ENCODE measurements at places on chromosomes 13 and 19.

- DNase-seq: no peak
Observed at GRCh38 chr19:6767081-6767356, 216 bp downstream of the SH2D3A start.

- no peak for DNase-seq
Observed at GRCh38 chr13:113665597-113666328, 1.3 kb upstream of the GRK1 start.

DNA sequence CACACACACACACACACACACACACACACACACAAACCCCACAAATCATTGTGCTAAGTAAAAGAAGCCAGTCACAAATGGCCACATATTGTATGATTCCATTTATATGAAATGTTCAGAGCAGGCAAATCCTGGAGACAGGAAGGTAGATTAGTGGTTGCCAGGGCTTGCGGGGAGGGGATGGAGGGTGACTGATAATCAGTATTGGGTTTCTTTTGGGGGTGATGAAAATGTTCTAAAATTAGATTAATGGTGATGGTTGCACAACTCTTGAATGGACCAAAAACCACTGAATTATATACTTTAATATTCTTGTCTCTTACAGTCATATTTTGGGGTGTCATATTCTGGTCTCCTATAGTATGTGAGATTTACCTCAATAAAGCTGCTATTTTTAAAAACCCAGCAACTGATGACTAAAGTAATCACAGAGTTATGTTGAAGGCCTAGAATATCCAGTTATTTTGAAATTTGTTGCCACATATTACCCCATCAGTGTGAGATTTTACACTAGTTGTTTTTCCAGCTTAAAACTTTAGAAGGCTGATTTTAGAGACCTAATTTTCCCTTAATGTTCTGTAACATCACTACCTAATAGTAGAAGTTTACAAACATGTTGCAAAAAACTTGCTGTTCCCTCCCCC lies 20.3 kb downstream of the FLT1 start:
- DNase-seq: no peak

- no peak for DNase-seq
Observed at GRCh38 chr19:49718511-49718910, 27.6 kb downstream of the CPT1C start.
